Natural killer cell treated with Interleukin-12 subunit alpha and Interleukin-12 subunit beta and Interleukin-15 and Interleukin-18, amount 100 ng/mL, for 72 hours (primary cell): ENCODE measurements at places on chromosomes 3 and 15.

DNA sequence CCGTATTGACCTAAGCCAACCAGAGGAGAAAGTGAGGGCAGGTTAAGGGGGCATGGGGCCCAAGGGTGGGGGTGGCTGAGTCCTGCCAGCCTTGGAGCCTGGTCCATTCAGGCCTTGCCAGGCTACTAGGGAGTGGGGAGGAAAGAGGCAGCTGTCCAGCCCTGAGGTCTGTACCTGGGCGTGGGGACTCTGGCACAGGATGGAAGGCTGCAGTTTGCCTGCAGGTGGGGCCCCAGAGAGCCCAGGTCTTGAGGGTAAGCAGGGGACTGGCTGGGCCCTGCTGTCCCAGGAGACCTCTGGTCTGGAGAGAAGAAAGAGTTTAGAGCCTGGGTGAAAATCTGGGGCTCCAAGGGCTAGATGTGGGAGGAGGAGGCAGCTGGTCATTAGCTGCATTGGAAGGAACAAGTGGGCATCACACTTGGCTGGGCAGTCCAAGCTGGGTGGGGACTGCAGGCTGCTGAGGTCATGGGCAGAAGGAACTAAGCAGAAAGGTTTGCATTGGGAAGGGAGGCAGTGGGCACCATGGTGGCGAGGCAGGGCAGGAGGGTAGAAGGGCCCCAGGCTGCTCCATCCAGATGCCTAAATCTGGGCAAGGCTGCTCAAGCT, 108.4 kb downstream of the OXNAD1 start:
- H3K27me3 ChIP-seq: no peaks in the 10 kb centered on the region
- H3K27ac ChIP-seq: peak overlapping the region; percentile 94
- peaks cover 74% of the 10 kb centered on the region for H3K4me1 ChIP-seq
- no peak overlapping the region for H3K4me3 ChIP-seq

DNA sequence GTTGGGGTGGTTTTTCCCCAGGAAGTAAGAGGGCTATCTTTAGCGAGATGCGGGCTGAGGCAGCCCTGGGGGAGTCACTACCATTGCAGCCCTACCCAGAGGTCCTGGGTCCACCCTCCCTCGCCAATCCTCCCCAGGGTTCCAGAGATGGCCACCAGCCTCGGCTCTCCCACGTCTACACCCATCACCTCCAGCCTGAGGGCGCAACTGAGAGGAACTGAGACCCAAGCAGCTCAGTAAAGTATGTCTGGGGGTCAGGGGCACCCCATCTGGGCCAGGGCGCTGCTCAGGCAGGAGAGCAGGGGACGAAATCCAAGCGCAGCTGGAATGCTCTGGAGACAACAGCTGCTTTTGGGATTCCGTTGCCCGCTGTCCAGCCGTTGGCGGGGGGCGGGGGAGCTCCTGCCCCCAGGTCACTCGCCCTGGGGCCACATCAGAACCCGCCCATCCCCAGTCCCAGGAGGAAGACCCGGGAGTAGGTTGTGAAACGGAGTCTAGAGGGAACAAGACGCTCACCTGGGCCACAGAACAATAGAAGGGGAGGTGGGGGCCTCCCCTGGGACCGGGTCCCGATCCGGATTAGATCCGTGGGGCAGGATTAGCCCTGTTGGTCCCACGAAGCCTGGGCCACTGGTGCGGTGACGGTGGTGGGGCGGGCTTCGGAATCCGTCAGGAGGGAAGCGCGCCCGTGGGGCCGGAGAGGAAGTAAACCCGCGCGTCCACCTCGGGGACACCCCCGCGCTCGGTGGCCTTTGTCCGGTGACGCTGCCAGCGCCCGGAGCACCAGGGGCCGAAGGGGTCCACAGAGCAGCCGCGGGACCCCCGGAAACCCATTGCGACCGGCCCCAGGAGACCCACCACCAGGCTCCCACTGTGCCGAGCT, 1.4 kb upstream of the NDUFAF3 start:
- DNase-seq: peak; percentile 80
- peak overlapping the region; percentile 97 for H3K27ac ChIP-seq
- H3K27me3 ChIP-seq: no peaks in the 10 kb centered on the region
- peaks cover 26% of the 10 kb centered on the region for H3K4me1 ChIP-seq
- H3K4me3 ChIP-seq: peak overlapping the region; percentile 93

- H3K4me1 ChIP-seq: peaks cover 12% of the 10 kb centered on the region
- DNase-seq: no peak
- H3K4me3 ChIP-seq: no peak overlapping the region
- no peak overlapping the region for H3K27ac ChIP-seq
- H3K27me3 ChIP-seq: peaks cover 9% of the 10 kb centered on the region
Observed at GRCh38 chr3:30495172-30496065, 111.0 kb upstream of the TGFBR2 start.

DNA sequence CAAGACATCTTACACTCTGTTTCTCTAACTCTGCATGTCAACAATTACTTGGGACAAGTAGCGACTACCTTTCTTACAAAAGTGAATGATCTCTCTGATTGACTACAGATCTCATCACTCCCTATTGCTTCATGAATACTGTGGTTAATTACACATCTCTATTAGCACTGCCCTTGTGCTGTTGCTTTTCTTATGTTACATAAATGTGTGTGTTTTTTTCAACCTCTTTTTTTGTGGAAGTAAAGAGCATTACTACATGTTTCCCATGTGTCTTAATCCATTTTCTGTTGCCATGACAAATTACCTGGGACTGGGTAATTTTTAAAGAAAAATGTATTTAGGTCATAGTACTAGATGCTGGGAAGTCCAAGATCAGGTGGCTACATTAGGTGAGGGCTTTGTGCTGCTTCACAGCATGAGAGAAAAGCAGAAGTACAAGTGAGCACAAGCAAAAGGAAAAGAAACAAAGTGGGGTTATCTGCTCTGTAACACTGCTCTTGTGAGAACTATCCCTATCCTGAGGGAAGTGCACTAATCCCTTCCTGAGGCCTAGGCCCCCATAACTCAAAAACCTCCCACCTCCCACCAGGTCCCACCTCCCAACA, 298.2 kb upstream of the SATB1 start:
- no peaks in the 10 kb centered on the region for H3K27me3 ChIP-seq
- H3K4me3 ChIP-seq: peak overlapping the region; percentile 78
- H3K27ac ChIP-seq: peak overlapping the region; percentile 95

DNA sequence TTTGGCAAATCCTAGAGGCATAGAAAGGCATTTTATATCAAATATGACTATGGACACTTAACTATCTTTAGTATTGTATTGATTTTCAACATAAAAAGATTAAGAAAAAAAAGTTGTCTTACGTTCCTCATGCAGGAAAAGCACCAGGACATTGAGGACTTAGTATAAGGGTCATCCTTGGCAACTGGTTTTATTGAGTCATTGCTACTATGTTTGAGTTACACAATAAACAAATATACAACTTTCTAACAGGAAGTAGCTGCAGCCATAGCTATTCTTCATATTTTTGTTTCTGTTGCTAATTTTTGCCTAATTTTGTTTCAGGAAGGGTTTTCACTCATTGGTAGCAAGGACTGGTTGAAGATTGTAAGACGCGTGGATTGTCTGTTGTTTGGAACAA, 93.0 kb downstream of the NPTN start:
- DNase-seq: no peak
- H3K4me1 ChIP-seq: no peaks in the 10 kb centered on the region
- H3K27me3 ChIP-seq: no peaks in the 10 kb centered on the region
- no peaks in the 10 kb centered on the region for H3K36me3 ChIP-seq
- no peak overlapping the region for H3K27ac ChIP-seq
- H3K4me3 ChIP-seq: no peak overlapping the region

DNA sequence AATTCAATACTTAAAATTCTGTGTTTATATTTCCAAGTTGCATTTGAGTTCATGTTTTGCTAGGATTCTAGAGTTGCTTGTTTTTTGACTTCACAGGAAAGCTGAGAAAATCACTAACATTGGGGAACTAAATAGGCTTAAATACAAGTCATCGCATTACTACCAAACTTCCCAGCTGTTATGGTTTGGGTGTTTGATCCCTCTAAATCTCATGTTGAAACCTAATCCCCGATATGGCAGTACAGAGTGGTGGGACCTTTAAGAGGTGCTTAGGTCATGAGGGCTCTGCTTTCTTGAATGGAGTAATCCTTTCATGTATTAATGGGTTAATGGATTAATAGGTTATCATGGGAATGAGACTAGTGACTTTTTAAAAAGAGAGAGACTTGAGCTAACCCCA, 77.2 kb upstream of the ARPP21 start:
- DNase-seq: no peak
- no peak overlapping the region for H3K4me3 ChIP-seq
- H3K27ac ChIP-seq: no peak overlapping the region
- H3K27me3 ChIP-seq: no peaks in the 10 kb centered on the region

GRCh38 chr3:13193320-13194284, 120.4 kb upstream of the IQSEC1 start:
- peaks cover 8% of the 10 kb centered on the region for H3K4me1 ChIP-seq
- no peak overlapping the region for H3K4me3 ChIP-seq
- H3K27ac ChIP-seq: no peak overlapping the region
- DNase-seq: no peak
- peaks cover 6% of the 10 kb centered on the region for H3K36me3 ChIP-seq

- H3K36me3 ChIP-seq: peaks cover 8% of the 10 kb centered on the region
- H3K27me3 ChIP-seq: no peaks in the 10 kb centered on the region
- H3K4me3 ChIP-seq: no peak overlapping the region
- DNase-seq: no peak
Observed at GRCh38 chr3:64195789-64196188, 29.5 kb downstream of the PRICKLE2 start.
